ENCODE measurements at places on chromosomes 16 and 17.
A peak's percentile ranks its signal among the peaks of the same experiment; 100 is the strongest.

- DNase-seq, result peak; percentile 2
Observed at GRCh38 chr17:70099884-70100283, 24.9 kb downstream of the KCNJ16 start.

DNA sequence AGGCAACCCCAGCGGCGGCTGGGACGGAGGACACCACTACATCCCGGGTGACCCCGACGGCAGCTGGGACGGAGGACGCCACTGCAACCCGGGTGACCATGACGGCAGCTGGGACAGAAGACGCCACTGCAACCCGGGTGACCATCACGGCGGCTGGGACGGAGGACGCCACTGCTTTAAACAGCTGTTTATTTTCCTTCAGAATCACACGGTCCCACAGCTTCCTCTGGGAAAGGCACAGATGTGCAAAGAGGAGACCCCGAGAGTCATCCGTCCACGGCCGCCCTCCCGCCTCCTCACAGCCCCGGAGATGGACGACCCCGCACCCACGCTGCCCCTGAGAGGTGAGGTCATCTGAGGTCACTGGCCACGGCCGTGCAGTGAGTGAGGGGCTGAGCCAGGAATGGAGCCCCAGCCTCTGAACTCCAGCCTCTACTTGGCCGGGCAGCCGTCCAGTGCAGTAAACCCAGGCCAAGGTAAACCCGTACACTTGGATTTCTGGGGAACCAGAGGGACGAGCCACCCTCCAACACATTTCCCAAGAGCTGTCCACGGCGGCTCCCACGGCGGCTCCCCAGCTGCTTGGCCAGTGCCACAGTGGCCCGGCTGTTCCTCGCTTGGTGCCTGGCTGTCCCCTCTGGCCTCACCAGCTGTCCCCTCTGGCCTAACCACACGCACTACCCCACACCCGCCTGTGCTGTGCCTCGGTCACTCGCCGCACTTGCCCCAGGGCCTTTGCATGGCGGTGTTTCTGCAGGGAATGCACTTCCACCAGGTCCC is 43.2 kb upstream of the PABPN1L start:
- DNase-seq, result no peak

- DNase-seq, result no peak
Observed at GRCh38 chr16:29318037-29318436, 88.5 kb downstream of the NPIPB11 start.

DNA sequence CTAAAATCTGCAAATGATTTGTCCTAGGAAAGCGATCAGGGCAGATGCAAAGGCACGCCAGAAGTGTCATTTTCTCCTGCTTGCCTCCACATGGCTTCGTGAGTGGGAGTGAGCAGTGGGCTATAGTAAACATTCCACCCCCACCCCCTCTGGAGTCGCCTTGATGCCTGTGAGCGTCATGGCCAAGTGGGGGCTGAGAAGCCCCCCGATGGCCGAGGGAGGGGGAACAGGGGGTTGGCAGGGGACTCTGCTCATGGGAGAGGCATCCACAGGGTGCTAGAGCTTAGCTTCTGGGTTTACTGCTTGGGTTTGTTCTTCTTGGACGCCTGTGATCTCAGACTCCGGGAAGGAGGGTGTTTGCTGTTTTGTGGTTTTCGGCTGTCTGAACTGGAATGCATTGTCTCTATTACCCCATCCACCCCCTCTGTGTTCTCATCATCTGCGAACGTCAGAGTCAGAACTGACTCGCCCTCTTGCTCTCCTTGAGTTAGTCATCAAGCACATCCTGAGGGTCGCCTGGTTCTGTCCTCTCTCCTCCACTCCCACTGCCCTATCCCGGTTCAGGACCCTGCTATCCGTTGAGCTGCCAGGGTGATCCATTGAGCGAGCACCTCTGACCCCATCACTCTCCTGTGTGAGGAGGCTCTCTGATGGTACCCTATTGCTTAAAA is 15.4 kb downstream of the TNS4 start:
- peak; percentile 55 for DNase-seq

- DNase-seq, result no peak
Observed at GRCh38 chr16:85384833-85385462, 228.2 kb upstream of the GSE1 start.

DNA sequence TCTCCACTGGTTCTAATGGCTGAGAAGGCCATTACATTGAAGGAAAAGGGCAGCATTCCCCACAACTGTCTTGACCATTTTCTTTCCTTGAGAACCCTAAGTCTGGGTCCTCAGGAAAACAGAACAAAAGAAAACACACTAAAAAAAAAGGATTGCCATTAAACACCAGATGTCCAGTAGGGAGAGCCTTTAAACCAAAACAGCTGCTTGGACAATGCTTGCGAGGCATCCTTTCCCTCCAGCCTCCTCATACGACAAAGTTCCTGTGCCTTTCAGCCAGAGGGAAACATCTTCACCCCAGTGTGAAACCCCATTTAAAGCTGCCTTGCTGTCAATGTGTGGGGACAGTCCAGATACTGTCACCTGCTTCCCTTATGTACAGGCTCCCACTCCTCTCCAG is 74.3 kb downstream of the MMD start:
- no peak for DNase-seq

- no peak for DNase-seq
Observed at GRCh38 chr17:1730326-1731193, 6.1 kb downstream of the WDR81 start.

DNA sequence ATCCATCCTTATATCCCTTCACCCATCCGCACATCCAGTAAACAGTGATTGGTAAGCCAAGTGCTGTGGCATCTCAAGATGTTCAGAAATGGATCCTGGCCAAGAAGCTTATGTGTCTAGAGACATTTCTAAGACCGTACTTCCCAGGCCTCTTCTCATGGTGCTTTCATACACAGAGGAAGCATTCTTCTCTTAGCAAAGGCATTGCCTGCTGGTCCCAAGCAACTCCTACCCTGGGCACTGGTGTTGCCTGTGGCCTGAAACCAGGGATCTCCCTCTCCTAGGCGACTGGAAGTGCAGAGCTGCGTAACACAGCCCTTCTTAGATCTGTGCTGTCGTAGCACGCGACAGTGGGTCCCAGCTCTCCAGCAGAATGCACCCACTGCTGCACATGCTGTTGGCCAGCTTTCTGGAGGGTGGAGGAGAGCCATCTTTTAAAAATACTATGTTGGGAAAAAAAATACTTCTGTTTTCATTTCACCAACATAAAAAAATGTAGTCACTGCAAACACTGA is 182.9 kb downstream of the CCDC182 start:
- DNase-seq, result no peak

DNA sequence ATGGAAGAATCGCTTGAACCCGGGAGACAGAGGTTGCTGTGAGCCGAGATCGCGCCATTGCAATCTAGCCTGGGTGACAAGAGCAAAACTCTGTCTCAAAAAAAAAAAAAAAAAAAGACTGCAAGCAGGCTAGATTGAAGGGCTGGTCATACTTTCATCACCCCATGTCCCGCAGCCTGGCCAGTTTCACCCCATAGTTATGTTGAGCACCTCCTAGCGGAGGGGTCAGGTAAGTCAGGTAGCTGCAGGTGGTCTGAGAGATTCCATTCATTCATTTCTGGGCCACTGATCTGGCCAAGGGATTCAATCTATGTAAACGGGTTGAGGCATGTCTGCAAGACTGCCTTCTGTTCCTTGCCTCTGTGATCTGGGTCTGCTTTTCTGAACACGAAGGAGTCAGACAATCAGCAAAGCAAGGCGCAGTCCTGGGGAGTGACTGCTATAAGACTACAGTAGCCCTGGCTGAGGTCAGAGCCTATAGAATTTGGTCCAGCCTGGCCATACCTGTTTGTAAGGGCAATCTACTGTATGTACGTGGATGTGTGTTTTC is 23.6 kb upstream of the BPTF start:
- DNase-seq, result no peak

GRCh38 chr16:73565263-73565662 is 517.3 kb upstream of the ZFHX3 start:
- peak; percentile 0 for DNase-seq

- no peak for DNase-seq
Observed at GRCh38 chr16:50887500-50888298, 145.8 kb downstream of the CYLD start.

- DNase-seq, result no peak
Observed at GRCh38 chr17:61200339-61200715, 199.3 kb upstream of the TBX2 start.

DNA sequence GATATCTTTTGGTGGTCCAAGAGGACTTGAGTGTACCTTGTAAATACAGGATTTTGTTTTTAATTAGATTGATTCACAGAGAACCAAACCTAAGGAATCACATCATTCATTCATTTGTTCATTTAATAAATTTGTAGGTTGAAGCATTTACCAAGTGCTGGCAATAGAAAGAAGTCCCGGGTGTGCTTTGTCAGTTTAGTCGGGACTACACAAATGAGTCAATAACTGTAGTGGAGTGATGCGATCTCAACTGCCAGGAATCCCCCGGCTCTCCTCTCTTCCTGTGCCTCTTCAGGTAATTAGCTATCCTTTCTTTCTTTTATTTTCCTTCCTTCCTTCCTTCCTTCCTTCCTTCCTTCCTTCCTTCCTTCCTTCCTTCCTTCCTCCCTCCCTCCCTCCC is 1.4 kb upstream of the WWOX start:
- DNase-seq, result no peak

DNA sequence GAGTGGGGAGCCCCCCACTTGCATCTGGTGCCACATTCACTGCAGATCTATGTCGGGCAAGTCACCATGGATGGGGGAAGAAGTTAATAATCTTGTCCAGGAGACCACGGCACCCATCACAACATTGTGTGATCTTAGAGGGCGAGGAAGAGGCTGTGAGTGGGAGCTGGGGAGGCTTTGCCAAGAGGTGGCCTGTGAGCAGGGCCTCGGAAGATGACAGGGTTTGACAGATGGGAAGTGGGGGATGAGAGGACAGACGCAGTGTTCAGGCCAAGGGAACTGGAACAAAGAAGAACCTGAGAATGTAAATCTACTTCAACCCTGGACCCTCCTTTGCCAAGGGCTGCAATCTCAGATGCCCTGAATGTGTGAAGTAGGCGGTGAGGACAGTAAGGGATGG is 12.4 kb downstream of the ACE start:
- DNase-seq, result no peak

DNA sequence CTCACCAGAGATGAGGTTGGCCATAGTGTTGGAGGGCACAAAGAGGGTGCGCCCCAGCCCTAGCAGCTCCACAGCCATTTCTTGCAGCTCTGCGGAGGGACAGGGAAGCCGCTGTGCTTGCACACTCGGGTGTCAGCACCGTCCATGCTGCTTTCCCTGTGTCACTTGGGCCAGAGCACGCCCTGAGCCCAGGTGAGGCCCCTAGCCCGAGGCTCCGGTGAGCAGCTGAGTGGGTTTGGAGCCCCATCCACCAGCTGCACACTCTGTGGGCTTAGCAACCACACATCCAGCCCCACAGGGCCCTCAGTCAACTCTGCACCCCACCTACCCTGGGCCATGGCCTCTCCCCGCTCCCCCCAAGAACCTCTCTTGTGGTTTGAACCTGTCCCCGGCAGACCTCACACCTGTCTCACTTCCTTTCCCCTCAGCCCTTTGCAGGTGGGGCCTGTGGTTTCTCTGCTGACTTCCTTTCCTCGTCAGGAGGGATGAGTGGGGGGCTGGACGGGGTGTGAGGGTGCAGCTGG is 20.7 kb downstream of the TMEM235 start:
- no peak for DNase-seq

GRCh38 chr16:2027024-2028010 is 615 bp downstream of the NHERF2 start:
- DNase-seq, result no peak

GRCh38 chr17:79789943-79790804 is 6.7 kb downstream of the CBX8 start:
- peak; percentile 27 for DNase-seq

DNA sequence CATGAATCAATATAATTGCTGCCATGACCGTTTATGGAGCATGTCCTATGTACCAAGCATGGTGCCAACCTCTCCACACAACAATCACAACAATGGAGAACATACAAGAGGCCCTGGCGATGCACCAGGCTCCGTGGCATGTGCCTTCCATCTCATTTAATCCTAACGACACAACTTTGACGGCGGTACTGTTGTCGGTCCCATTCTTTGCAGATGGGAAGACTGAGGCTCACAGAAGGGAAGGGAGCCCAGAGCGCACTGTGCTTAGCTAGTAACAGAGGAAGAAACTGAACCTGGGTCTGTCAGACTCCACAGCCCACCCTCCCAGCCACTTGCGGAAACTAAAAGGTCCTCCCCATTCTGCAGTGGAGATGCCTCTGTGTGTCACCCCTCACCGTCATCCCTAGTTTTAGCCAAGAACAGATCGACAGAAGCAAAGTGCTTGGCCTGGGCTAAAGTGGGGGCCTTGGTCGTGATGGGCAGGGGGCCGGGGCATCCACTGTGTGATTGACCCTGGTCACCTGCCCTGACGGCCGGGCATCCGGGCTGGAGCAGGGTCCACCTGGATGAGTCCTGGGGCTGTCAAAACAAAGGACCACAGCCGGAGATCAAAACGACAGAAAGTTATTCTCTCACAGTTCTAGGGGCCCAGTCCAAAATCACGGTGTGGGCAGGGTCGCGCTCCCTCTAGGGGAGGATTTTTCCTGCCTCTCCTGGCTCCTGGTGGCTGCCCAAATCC is 183.9 kb downstream of the C16orf95 start:
- DNase-seq, result no peak

DNA sequence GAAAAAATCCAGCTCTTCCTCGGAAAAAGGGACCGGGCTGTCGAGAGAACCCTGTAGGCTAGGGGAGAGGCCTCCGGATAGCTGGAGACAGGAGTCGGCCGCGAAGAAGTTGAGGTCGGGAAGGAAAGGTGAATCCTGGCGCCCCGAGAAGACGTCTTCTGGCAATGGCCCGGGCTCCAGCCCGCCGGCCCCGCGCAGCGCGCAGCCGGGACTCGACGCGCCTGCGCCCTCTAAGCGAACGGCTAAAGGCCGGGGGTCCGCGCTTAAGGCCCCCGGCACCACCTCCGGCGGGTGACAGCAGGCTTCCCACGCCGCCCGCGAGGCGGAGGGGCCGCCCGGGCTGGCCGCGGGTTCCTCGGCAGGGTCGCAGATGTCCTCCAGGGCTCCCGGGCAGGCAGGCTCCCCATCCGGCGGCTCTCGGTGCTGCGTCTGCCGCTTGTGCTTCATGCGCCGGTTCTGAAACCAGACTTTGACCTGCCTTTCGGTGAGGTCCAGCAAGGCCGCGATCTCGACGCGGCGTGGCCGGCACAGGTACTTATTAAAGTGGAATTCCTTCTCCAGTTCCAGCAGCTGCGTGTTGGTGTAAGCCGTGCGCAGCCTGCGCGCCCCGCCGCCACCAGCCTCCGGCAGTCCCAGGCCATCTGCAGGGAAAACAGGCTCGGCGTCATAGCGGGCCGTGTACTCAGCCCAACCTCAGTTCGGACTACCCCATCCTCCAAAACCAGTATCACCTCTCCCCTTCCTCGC is 1.6 kb downstream of the HOXB2 start:
- DNase-seq, result no peak
